ENCODE measurements at places on chromosomes 4 and X.

GRCh38 chr4:119865389-119865788 is 201.3 kb downstream of the MAD2L1 start:
- DNase-seq, result no peak

GRCh38 chrX:3393581-3394111 is 47.2 kb upstream of the MXRA5 start:
- DNase-seq, result no peak

GRCh38 chrX:16002185-16002584 is 121.2 kb upstream of the GRPR start:
- DNase-seq, result no peak

DNA sequence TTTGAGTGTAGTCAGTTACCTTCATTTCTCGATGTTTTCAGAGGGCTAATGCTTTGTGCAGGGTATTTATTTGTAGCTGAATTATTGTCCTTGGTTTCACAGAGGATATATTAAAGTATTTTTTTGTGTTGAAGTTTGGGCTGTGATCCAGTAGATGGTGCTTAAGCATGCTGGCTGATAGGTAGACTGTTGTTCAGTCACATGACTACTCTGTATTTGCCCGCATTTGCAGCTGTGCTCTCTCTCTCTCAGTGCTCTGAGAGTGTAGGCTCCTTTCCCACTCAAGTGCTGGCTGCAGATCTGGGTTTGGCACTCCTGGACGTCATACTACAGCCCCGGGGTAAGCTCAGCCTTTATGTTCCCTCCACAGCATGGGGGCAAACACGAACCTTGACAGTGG is 21.7 kb downstream of the RAB40AL start:
- peak; percentile 51 for DNase-seq

DNA sequence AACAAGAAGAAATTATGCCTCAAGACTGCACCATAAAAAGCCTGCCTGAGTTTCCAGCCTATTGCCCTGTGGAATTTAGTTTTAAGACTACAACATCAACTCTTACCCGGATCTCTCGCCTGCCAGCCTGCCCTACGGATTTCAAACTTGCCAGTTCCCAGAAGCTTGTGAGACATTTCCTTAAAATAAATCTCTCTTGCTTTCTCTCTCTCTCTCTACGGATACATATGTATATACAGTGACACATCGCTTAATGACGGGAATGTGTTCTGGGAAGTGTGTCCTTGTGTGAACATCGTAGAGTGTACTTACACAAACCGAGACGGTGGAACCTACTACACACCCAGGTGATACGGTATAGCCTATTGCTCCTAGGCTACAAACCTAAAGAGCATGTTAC is 79.5 kb downstream of the CLNK start:
- no peak for DNase-seq

- DNase-seq, result no peak
Observed at GRCh38 chrX:154890990-154891639, 5.0 kb downstream of the F8A1 start.

DNA sequence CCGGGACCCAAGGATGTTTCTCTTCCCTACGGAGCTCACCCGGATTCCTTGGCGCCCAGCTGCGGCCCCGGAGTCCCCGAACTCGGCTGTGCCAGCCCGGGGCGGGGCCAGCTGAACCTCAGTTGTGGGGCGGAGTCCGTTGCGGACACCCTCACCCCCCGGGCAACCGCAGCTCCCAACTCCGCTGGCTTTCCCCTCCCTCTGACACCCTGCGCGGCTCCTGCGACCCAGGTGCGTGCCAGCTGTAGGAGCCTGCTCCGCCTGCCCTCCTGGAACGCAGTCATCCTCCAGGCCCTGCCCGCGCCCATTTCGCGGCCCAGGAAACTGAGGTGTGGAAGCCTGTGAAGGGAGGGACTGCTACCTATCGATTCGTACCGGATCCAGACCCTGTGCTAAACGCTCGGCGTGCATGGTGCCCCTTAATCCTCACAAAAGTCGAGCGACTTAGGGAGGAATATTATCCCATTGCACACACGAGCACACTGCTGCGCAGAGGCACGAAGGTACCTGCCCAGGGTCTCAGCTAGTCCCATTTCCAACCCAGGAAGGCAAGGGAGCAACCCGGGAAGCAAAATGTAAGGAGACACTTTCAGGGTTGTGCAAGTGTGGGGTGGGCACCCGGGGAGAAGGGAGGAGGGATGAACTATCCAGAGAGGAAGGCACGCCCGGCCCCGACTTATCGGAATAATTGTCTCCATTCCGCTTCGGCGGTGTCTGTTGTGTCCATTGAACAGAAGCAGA is 12.3 kb downstream of the MSX1 start:
- no peak for DNase-seq

GRCh38 chrX:44507292-44507691 is 35.4 kb downstream of the FUNDC1 start:
- DNase-seq, result no peak

DNA sequence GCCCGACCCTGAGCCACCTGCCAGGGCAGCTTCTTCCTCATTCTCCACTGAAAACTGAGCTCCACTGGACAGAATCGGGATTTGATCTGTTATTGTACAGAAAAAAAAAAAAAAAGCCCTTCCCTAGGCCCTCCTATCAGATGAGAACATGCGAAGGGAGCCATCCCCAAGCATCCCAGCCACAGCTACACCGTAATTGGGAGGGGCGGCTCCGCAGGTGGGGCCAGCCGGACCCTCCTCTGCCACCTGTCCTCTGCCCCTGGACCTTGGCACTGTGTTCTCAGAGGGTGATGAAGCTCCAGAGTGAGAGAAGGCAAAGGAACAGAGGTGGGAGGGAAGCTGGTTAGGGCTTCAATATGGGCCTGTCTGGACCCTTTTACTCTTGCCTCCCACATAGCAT is 240.0 kb upstream of the PSAPL1 start:
- no peak for DNase-seq

DNA sequence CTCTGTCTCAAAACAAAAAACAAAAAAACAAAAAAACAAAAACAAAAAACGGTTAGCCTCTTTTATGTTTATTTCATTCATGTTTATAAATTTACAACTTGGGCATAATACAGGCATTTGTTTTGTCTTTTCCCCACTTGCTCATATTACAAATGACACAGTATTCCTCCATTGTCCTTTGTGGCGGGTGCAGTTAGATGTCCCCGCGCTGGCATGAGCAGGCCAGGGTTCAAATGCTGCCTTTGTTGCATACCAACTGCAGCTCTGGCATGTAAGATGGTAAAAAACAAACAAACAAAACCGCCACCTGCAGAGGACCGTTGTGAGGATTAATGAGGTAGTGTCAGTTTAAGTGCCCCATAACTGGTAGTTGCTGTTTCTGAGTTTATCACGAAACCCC is 16.1 kb upstream of the HPF1 start:
- DNase-seq, result no peak

GRCh38 chr4:70943114-70943513 is 40.9 kb downstream of the MOB1B start:
- no peak for DNase-seq

DNA sequence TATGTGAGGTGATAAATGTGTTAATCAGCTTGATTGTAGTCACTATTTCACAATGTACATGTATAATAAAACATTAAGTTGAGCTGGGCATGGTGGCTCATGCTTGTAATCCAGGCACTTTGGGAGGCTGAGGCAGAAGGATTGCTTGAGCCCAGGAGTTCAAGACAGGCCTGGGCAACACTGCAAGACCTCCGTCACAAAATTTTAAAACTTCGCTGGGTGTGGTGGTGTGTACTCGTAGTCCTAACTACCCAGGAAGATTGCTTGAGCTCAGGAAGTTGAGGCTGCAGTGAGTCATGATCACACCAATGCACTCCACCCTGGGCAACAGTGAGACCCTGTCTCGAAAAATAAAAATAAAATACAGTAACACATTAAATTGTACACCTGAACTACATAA is 20.1 kb downstream of the LYAR start:
- no peak for DNase-seq

DNA sequence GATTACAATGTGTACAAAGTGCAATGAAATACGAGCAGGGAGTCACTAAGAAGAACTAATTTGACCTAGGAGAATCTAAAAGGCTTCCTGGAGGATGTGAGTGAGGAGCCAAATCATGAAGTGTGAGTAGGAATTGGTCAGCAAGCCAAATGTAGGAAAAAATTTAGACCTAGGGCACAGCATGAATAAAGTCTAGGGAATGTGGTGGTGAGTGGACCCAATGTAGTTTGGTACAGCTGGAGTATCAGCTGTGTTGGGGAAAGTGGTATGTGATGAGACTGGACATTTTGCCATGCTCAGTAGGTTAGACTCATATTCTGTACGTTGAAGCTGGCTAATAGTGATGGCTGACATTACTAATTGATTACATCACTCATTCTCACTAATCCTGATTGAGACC is 191.0 kb downstream of the AFF2 start:
- DNase-seq, result no peak

DNA sequence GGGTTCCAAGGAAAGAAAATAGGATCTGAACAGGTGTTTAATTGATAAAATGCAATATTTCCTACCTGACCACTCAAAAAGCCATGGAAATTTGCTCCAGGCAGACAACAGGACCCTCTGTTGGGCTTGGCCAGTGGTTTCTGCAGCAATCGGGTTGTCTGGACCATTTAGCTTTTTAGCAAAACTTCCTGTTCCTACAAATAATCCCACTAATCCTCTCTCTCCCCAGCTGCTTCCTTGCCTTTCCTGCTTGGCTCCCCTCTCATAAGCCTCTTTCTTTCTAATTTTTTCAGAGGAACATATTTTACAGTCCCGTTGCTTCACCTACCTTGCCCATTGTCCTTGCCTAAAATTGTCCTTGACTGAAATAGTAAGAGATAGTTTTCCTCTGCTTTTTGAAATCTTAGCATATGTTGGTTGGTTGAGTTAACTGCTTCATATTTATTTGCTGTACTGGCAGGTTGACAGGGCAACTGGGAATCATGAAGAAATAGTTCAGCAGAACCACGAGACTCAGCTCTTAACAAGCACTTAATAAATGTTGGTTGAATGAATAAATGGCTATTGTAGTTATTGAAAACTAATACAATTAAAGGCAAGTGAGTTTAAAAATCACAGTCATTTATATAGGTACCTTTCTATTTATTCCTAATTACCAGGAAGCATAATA is 259.8 kb downstream of the KCNIP4 start:
- no peak for DNase-seq

DNA sequence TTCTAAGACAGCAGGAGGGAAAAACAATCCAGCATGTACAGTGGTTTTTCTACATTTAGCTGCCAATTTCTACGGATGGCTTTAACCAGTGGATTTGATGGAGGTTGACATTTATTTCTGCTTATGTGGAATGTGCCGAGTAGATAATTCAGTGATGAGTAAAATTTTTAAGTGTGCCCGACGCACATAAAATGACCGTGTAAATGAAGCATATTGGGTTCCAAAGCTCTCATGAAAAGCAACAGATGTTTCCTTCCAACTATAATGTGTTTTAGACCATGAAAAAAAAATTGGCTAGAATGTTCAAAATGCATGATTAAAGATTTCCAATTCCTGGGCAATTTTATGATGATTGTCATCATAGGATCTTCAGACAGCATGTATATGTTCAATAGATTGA is 14.1 kb downstream of the INPP4B start:
- DNase-seq, result no peak

DNA sequence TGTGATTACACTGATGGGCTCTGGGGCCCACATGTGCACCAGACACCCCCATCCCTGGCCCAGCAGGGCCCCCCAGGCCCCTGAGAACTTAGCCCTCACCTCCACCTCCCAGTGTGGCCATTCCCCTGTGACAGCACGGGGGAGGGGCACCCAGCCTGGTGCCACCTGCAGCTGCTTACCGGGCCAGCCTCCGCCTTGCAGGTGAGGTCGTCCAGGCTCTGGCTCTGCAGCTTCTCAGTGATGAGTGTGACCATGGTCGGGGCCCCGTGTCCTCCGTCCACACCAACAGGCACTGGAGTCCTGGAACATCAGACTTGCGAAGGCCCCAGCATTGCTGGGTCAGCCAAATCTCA is 15.6 kb downstream of the FAM53A start:
- no peak for DNase-seq

- no peak for DNase-seq
Observed at GRCh38 chrX:41289095-41289494, 44.9 kb upstream of the DDX3X start.

DNA sequence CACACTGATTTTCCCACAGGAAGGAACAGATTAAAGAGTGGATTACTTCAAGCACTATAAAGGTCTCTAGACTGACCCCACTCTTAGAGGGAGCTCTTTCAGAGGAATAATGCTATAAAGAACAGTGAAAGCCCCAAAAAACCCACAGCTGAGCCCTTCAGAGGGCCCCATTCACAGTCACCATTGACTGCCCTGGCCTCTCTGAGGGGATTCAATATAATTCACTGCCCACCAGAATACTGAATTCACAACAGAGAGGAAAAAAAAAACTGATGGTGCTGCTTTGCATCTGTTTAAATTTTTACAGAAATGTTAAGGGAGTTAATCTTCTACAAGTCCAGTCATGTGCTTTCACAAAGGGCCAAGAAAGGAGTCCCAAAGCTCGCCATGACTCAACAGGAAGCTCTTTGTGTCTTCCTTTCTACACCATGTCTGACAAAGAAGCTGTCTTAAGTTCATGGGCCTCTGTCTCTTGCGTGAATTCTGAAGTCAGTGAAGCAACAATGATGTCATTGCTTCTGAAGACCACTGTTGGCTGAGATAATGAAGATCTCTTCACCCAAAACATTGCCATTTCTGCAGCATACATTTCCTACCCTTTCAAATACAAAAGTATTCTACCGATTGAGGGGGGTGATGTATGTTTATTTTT is 174.9 kb downstream of the ADAMTS3 start:
- DNase-seq, result no peak

DNA sequence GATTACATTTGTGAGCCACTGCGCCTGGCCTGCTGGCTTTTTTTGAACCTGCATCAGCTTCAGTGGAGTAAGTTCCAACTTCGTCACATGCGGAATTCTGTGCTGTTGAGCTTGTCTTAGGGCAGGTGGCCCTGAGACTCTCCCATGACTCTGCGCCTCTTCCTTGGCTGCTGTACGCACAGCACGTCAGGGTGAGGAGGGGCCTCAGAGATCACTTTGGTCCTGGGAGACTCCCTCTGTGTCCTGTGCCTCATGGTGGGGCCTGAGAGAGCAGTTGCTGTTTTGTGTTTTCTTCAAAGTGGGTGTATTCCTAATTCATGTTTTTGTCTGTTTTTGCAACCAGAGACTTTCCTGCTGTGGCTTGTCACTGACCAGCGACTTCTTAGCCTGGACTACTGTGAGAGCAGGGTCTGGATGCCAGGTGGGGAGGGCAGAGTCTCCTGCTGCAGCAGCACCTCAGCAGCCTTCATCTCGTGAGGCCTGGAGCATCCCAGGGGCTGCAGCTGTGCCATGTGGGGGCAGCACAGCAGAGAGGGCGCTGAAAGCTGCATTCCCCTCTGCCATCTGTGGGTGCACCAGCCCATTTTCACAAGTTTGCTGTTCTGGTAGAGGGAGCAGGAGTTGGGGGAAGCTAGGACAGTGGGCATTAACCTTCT is 107.8 kb downstream of the TNIP2 start:
- no peak for DNase-seq

GRCh38 chr4:27082776-27083175 is 222.1 kb downstream of the STIM2 start:
- no peak for DNase-seq

- DNase-seq, result no peak
Observed at GRCh38 chrX:123339221-123339905, 155.3 kb downstream of the GRIA3 start.

Measured in NCI-H2029 (cell line).